ENCODE measurements at places on chromosomes 2 and 18.

- no peak for DNase-seq
These were observed 24.6 kb upstream of the LBH start for GRCh38 chr2:30206461-30207430.

GRCh38 chr2:191758518-191759507 is 80.9 kb downstream of the NABP1 start:
- DNase-seq: peak; percentile 77

GRCh38 chr2:110861616-110862260 is 129.4 kb downstream of the ACOXL start:
- DNase-seq: no peak

DNA sequence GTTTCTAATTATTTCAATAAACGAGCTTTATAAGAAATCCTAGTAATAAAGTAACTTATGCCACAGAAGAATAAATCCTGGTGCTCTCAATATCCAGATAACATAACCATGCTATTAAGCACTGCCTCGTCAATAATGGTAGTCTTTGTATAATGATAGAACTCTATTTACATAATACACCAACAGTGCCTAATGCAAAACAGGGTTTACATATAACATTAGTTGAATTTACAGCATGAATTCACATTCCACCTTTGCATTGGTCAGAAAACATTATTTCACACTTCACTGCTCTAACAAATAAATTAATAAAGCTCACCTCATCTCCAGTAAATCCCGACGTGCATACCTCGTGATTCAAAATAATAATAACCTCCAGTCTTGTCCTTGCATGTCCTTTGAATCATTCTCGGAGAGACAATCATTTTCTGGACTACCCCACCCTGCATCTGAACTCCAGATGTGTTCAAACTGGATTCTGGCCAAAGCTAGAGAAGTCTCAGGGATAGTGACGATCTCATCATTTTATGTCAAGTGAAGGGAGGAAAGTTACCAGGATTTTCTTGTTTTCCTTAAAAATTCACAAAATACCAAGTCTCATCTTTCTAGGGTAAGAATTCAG is 189.2 kb downstream of the NCKAP5 start:
- no peak for DNase-seq

- DNase-seq: no peak
These were observed 100.7 kb upstream of the SMAD7 start for GRCh38 chr18:49051311-49051967.

- no peak for DNase-seq
These were observed 154.7 kb upstream of the TNP1 start for GRCh38 chr2:217014328-217015105.

- peak; percentile 35 for DNase-seq
These were observed 85.8 kb upstream of the NDUFV2 start for GRCh38 chr18:9016633-9017166.

- DNase-seq: no peak
These were observed 185.7 kb downstream of the HAUS1 start for GRCh38 chr18:46289931-46290330.

- no peak for DNase-seq
These were observed 201.2 kb downstream of the NBAS start for GRCh38 chr2:15359716-15360531.

DNA sequence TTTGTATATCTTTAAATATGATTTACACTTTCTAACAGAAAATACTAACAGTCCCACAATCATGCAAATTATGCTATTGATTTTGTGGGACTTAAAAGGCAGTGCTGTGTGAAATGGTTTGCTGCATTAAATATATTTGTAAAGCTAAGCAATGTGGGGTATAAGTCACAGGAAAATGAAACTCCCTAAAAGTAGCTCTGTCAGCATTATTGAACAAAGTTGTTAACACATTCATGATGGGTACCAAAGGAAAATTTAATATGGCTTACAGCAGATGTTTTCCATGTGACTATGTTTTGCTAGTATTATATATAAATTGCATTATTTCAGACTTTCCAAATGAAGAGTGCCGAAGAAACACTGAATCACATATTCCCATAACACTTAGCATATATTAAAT is 1450.0 kb downstream of the LRP1B start:
- no peak for DNase-seq

DNA sequence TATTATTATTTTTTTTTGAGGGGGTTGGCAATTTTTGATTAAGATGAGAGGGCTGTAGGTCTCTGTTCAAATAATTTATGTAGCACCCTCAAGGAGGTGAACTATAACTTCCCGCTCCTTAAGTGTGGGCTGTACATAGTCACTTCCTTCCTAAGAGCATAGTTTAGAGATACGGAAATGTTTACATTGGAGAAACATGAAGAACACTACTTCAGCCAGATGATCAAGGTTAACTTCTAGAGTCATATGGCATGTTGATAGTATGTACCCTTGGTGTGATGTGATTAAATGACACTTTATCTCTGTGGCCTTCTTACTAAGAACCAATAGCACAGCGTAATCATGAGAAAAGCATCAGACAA is 93.7 kb downstream of the MIB1 start:
- no peak for DNase-seq

- DNase-seq: no peak
These were observed 12.5 kb upstream of the PAX8 start for GRCh38 chr2:113291191-113291590.

GRCh38 chr18:31252522-31252921 is 65.4 kb upstream of the DSG1 start:
- no peak for DNase-seq

GRCh38 chr2:31000970-31001369 is 137.3 kb downstream of the GALNT14 start:
- DNase-seq: no peak

DNA sequence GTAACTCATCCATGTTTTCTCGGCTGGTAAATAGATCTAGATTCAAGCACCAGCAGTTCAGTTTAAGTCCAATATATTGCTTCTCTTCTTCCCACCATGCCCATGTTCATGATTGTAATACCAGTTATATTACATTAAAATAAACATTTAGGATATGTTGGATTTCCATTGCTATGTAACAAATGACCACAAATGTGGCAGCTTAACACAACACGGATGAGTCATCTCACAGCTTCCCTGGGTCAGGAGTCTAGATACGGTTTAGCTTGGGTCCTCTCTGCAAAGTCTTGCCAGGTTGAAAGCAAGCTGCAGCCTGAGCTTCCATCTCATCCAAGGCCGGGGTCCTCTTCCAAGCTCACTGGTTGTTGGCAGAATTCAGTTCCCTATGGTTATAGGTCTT is 39.4 kb upstream of the SMAD2 start:
- DNase-seq: no peak

- DNase-seq: no peak
These were observed 253.4 kb downstream of the TMX3 start for GRCh38 chr18:68461481-68462018.

DNA sequence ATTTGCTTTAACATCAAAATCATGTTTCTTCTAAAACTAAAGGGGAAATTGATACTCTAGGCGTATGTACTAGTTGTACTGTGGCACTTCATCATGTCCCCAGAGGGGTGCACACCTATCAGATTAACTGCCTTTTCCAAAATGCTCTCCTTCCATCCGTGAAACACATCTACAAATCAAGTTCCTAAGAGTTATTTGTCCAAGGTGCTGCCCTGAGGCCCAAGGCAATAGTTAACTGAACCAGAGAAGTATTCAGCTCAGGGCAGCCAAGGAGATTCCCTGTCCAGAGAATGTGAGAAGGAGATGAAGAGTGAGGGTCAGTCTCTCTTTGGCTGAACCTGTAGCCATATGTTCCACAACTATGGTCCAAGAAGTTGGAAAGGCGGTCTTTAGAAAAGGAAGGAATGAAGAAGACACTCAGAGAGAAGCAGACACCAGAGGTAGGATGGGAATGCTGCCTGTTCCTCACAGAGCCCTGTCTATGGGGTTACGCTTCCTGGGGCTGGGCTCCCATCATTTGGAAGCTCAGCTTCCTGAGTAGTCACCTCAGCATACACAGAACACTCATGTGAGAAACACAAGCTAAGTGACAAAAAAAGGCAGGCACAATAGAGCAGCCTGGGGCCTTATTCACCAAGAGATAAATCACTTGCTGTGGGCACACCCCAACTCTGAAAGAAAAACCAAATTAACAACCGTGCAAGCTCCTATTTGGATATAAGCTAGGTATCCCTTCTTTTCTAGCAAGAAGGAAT is 55.6 kb downstream of the ANKRD44 start:
- no peak for DNase-seq

- no peak for DNase-seq
These were observed 73.1 kb downstream of the RDH14 start for GRCh38 chr2:18487106-18487913.

DNA sequence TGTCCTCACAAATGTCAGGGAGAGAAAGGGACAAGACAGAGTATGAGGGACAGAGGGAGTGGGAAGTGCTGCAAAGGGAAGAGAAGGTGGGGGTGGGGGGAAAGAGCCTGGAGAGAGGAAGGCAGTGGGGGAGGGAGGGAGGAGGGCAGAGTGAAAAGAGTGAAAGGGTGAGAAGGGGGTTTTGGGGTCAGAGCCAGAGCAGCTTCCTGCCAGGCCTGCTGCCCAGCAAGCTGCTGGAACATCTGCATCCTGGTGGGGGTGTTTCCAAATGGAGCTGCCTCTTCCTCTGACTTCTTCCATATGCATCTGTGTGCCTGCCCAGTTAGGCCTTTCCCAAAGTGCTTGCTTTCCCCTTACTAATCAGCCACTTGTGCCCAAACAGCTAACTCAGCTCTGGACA is 94.3 kb upstream of the CELF4 start:
- no peak for DNase-seq

- DNase-seq: no peak
These were observed 783 bp downstream of the BUB1 start for GRCh38 chr2:110677080-110677479.

DNA sequence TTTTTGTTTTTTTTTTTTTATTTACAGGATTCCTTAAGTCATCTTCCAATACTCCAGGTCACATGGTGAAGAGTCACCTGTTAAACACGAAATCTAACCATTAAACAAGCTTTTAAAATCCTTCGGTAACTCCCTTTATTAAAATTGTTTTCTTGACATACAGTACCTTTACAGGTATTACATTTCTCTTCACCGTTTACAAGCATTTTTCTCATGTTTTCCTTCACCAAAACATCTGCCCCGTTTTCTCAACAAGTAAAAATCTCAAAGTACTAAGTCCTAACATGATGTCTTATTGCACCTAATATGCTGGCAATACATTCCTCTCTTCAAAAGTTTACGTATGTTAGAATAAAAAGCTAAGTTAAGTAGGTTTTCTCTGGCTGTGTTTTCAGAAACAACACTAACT is 1.1 kb downstream of the PUM2 start:
- DNase-seq: no peak

- DNase-seq: no peak
These were observed 43.4 kb downstream of the PLEKHA3 start for GRCh38 chr2:178523596-178524134.

GRCh38 chr2:38113051-38113450 is 37.1 kb upstream of the CYP1B1 start:
- no peak for DNase-seq

DNA sequence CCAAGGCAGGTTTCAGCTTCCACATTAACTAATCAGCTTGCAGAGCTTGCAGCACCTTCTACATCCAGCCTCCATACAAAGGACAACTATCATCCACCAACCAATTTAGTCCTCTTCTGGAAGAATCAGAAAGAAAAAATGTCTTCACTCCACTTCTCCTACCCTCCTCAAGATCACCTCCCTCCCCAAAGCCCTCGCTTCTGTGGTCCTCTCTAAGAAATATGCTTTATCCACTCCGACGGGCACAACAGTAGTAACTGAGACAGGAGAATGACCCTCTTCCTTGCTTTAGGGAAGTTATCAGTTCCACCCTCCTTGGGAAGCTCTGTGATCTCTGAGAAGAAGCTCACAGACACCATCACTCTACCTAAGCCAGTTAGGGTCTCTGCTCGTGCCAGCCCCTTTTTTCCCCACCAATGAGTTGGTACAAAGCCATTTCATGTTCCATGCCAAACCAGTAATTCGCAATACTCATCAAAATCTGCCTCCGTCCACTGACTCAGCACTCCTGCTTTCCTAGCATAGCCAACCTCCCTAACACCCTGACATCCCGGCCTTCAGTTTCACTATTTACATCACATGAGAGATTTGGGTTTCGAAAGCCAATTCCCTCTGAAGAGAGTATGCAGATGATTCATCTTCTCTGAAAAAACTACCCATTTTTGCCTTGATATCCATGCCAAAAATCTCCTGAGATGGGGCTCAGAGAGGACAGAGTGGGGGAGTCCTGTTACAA is 114.1 kb upstream of the PKDCC start:
- peak; percentile 49 for DNase-seq

DNA sequence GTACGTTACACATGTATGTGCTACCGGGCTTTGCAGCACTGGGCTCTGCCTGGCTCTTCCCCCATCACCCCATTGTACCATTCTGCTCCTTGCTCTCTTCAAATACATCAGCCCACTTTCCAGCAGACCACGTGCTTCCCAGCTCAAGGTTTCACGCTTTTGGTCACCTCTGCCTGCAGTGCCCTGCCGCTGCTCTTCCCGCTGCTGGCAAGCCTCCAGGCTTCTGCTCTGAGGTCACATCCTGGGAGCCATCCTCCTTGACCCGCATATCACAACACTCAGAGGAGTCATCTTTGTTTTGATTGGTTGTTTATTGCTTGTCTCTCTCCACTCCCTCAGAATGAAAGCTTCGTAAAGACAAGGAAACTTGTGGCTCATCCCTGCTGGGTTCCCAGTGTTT is 34.1 kb downstream of the KIF5C start:
- DNase-seq: peak; percentile 24

GRCh38 chr2:11858883-11859282 is 112.5 kb downstream of the LPIN1 start:
- no peak for DNase-seq

DNA sequence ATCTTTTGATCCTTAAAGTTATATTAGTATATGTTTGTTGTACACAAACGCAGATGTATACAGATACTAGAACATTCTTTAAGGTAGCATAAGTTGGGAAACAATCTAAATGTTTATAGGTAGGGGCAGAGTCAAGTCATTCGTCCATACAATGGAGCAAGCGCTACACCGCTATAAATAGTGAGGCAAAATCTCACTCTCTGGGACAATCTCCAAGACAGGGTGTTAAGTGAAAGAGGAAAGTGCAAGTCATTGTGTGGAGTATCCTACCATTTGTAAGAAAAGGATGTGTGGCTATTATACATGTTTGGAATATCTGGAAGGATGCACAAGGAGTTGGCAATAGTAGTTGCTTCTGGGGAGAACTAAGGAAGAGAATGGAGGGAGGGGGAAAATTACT is 16.2 kb upstream of the FHL2 start:
- DNase-seq: no peak

GRCh38 chr2:1717113-1717512 is 27.2 kb downstream of the PXDN start:
- peak; percentile 96 for DNase-seq

- DNase-seq: no peak
These were observed 42.7 kb upstream of the ALK start for GRCh38 chr2:29963972-29964570.

DNA sequence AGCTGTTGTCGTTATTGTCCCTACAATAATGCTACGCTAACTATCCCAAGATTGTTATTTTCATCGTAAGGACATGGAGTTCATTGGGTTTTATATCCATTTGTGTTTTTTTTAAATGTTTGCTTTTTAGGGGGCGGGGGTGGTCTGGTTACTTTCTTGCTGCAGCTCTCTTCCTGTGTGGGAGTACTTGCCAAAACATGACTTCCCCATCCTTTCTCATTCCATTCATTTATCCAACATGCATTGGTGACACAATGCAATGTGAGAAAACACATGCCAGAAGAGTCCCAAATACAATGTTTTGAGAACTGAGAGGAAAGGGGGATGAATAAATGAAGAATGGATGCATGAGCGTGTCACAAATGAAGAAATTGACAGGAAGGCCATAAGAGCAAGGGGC is 55.9 kb downstream of the E2F6 start:
- DNase-seq: no peak
